Stimulated activated CD4-positive, alpha-beta T cell treated with anti-CD3 and anti-CD28 coated beads, Interleukin-1b, Interleukin-23, amount 100 ng/mL, for 48 hours (primary cell): ENCODE measurements at places on chromosomes 7 and 10.

DNA sequence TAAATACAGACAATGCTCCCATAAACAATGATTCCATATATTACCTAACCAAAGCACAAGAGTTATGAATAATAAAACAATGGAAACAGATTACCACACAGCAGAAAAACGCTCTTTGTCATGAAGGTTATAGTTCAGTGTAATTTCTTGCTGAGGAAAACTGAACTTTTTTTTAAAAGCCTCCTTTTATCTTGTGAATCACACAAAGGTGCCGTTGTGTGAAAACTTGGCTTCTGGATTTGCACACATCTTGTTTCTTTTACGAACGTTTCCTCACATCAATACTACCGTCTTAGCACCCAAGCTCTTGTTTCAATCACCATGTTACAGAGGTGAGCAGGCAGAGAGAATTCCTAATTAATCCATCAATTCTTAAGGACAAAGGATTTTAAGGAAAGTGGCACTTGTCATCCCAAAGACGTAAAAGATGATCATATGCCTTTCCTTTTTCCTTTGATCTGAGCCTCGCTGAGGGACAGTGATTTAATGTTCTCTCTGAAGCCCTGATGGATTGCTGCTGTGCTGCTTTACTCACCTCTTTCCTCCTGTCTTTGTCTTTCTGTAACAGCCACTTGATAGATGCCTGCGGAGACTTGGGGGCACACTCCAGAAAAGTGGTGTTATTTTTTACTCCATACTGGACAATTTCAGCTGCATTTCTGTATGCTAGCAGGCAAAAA, 110.1 kb downstream of the CD36 start:
- no peak for DNase-seq

- DNase-seq: no peak
These were observed 43.0 kb downstream of the GNA12 start for GRCh38 chr7:2800931-2801688.

- DNase-seq: no peak
These were observed 33.1 kb downstream of the STAMBPL1 start for GRCh38 chr10:88913127-88913526.

GRCh38 chr10:12156367-12157123, 27.1 kb downstream of the SEC61A2 start:
- no peak for DNase-seq

- no peak for DNase-seq
These were observed 425.2 kb upstream of the VSTM2A start for GRCh38 chr7:54116956-54117355.

GRCh38 chr10:98246911-98247805, 20.8 kb downstream of the LOXL4 start:
- no peak for DNase-seq
